ENCODE measurements at places on chromosomes 7 and 10.
A peak's percentile ranks its signal among the peaks of the same experiment; 100 is the strongest.

DNA sequence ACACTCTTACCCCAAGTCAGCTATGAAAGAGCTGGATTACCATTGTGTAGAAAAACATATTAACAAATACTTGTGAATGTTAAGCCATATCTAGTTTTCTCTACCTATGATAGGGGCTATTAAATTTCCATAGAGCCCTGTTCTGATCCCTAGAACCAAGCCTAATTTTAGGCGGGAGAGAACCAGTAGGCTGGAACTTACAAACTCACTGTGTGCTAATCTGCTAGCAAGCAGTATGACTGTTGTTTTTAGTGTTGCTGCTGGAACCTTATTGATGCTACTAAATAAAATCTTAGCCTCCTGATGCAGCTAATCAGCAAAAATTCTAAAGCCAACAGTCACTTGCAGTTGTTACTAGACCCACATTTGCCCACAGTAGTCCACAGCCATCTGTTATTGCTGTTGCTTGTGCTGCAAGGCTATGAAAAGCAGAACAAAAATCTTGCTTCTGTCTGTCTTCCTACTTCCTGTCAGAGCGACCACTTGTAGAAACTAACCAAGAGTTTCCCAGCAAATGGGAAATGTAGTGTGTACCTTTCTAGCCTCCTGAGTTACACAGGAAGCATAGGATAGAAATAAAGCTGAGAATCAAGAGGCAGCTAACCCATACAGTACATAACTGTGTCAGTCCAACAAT, 368.4 kb downstream of the ARL4A start:
- DNase-seq = no peak

DNA sequence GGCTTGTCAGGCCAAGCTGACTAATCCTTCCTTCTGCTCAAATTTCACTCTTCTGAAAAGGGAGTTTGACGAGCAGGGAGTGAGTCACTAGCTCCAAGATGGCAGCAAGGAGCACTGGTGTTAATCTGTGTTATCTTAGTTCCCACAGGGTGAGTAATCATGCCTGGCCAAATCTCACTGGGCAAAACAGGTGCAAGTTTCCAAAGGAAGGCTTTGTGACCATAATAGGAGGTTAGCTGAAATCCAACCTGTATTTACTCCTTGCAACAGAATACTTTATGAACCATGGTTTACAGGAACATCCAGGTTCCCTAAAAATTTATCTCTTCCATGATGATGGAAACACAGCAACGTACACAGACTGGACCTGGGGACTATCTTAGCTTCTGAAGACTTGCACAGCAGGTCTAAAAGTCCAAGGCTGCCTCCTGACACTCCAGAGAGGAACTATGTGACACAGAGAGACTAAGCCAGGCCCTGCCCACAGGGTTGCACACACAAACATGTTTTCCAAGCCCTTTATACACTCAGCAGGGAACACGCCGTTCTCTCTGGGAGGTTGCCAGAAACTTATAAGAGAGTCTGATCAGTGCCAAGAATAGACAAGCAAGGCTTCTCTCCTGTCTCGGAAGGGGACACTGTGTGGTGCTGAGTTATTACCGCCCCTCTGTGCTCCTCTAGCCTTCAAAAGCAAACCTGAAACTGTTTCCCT, 46.3 kb downstream of the PDK4 start:
- no peak for DNase-seq

- DNase-seq = no peak
These were observed 208.2 kb upstream of the INHBA start for GRCh38 chr7:41910940-41911600.

DNA sequence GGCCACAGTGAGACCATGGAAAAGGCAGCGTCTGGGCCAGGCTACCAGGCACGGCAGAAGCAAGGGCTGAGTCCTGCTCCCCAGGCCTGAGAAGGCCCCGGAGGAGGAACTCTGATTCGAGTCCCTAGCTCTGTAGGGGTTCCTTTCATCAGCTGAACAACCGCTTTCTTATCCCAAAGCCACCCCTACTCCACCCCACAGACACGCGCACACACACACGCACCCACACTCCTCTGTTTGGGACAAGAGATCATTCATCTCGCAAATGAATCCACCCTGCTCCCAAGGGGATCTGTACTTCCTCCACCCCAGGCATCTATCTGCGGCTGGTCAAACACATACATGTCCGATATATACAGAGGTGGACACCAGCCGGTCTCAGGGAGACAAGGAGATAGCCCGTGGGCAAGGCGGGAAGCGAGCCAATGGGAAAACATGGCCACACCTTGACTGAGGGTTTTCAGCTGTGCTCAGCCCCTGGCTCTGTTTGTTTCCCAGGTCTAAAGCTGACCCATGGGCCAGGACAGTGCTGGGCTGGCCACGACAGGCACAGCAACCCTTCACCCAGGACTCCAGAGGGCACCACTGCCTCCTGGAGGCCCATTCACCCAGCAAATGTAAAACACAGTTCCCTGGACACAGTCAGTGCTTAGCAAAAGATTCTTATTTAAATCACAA, 7.3 kb downstream of the ZCCHC24 start:
- DNase-seq = no peak

DNA sequence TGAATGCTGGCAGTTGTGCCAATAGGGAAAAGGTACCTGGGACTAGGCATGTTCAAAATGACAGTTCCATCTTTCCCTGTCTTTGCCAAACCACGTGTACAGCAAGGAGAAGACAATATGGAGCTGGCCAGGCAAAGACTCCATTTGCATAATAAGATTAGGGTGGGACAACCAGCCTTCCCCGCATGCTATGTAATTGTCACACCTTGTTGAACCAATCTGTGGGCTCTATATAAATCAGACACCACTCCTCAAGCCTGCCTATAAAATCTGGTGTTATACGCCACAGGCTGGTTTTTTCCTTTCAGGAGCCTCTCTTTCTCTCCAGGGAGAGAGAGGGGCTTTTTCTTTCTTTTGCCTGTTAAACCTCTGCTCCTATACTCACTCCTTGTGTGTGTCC, 11.0 kb upstream of the NUB1 start:
- no peak for DNase-seq

- no peak for DNase-seq
These were observed 16.6 kb upstream of the GTPBP4 start for GRCh38 chr10:971613-972012.

- DNase-seq = no peak
These were observed 325.7 kb upstream of the MKI67 start for GRCh38 chr10:128451879-128452278.

GRCh38 chr7:117767951-117768350, 105.3 kb downstream of the CTTNBP2 start:
- DNase-seq = no peak

DNA sequence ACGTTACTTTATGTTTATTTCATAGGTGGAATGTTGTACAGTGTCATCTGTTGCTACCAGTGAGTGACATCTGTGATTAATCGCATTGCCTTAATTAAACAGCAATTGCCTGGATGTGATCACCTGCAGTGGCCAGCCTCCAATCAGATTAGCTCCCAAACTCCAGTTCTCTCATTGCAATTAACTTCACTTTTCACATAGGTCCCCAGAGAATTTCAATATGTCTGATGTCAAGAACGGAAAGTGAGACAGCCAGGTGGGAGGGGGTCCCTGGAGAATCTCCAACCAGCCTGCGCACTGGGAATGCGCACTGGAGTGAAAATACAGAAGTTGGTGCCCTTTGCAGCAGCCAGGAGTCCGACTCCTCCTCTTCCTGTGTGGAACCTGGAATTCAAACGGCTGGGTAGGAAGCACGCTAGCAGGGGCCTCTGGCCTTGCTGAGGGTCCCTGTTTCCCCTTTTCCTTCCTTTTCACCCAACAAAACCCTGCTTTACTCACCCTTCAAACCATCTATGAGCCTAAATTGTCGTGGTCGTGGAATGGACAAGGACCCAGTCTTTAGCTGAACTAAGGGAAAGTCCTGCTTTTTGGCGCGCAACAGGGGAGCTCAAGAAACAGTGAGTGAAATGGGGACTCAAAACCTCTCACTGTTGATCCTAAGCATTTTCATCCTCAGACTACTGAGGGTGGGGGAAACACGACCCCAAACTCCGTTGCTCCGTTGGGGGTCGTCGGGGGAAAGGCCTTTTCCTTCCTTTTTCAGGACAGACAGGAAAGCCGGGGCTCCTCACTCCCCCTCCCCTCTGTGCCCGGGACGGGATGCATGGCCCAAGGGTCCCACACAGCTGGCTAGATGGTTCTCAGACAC, 1355.5 kb upstream of the LRRTM3 start:
- DNase-seq = peak; percentile 43

DNA sequence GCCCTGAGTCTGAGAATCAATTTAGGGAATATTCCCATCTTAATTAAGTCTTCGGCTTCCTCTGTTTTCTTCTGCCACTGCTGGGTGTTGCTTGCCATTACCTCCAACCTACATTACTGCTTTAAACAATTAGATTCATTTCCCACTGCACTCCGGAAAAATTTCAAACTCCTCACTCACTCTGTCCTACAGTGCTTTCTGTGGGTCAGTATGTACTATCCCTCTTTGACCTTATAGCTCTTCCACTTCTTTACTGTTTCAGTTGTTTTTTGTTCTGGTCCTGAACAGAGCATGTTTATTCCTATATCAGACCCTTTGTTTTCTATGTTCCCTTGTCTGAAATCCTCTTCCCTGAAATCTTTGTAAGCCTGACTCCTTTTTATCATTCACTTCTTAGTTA, 160.6 kb downstream of the MAGI2 start:
- peak; percentile 10 for DNase-seq

DNA sequence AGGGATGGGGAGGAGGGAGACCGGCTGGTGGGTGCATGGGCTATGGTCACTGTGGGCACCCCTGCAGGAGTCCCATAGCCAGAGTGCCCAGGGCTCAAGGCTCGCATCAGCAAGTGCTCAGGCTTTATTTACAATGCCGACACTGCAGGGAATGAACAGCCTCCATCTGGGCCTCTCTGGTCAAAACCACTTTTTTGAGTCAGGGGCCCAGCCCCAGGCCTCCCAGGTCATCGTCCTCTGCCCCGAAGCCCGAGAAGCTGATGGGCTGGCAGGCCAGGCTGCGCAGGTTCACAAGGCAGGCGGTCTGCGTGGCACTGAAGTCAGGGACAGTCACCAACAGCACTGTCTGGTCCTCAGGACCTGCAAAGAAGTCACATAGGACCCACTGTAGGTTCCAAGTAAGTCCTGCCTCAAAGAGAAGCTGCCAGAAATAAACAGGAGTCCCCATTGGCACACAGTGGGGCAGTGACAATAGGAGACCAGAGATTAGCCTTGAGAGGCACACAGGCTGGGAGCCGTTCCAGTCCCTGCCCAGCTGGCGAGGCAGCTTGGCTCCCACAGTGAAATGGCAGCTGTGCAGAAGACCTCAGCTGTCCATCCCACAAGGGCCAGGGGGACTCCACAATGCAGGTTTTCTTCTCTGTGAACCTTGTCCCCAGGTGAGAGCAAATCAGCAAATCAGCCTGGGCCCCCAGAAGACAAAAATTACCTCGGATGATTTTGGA, 8.6 kb downstream of the POLD2 start:
- DNase-seq = no peak

- DNase-seq = no peak
These were observed 162.1 kb downstream of the CHCHD3 start for GRCh38 chr7:132919771-132920170.

GRCh38 chr7:106823631-106824030, 41.5 kb upstream of the PIK3CG start:
- no peak for DNase-seq

DNA sequence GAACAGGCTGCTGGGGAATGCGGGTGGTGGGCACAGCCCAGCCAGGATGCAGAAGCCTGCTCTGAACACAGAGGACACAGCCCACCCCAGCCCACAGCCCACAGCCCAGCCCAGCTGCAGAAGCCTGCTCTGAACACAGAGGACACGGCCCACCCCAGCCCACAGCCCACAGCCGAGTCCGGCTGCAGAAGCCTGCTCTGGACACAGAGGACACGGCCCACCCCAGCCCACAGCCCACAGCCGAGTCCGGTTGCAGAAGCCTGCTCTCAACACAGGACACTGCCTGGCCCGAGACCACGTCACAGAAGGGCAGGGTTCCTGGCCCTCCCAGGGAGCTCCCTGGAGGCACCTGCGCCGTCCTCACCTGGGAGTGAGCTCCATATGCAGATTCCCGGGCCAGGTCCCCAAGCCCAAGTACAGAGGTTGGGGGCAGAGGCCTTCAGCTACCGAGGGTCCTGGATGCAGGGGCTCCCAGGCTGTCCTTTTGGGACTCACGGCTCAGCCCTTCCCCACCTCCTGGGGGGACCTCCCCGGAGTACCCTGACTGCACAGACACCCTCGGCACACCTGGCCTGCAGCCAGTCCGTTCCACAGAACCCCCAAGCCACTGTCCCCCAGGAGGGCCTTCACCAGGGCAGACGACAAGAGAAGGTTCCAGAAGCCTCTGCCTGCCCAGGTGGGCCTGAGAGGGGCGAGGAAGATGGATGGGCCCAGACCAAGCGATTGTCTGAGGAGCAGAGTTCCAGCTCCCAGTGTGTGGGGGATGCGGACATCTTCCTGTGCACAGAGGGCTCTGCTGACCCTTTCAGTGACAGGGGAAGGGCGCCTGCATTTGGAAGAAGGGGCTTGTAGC, 23.7 kb upstream of the FOXL3 start:
- no peak for DNase-seq

GRCh38 chr7:38798552-38799267, 110.3 kb downstream of the VPS41 start:
- no peak for DNase-seq

- no peak for DNase-seq
These were observed 52.0 kb downstream of the PTEN start for GRCh38 chr10:87915406-87915805.

DNA sequence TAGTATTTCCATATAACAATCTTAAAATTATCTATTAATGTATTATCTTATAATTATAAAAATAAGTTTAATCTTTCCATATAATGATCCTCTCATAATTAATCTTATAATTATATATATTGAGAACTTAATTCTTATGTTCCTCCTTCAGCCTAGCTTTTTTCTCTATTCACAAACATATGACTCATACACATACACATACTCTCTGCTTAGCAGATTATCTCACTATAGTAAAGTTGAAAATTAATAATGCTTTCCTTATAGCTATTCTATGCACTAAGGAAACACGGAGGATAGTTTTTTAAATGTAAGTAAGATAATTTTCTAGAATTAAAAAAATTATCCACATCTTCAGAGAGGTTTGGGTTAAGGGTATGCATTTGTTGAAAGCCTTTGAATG, 47.7 kb upstream of the ITGB8 start:
- DNase-seq = no peak

DNA sequence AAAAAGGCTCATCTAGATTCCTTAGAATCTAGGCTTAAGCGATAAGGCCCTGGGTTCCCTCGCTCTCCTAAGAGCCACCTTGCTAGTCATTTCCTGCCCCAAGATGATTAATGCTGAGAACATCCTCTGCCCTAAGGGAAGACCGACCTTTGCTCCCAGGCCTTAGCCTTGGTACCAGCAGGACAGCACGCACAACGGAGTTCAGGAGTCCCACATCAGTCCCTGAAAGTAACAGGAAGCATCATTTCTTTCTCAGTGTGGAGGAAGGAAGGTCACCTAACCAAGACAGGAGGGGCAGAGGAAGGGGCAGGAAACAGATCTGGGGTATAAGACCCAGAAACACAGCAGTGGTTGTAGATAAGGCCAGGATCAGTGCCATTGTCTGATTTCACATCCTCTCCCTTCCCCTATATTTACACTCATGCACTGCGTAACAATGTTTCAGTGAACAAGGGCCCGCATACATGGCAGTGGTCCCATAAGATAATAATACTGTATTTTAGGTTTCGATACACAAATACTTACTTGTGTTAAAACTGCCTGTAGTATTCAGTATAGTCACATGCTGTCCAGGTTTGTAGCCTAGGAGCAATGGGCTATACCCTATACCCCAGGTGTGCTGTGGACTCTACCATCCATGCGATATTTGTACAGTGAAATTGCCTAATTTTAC, 8.1 kb upstream of the FAM107B start:
- peak; percentile 56 for DNase-seq

GRCh38 chr7:74514131-74514591, 60.5 kb downstream of the GTF2IRD1 start:
- no peak for DNase-seq

Measured in SJSA1 (cell line).